ENCODE measurements at places on chromosomes 2 and 18.

DNA sequence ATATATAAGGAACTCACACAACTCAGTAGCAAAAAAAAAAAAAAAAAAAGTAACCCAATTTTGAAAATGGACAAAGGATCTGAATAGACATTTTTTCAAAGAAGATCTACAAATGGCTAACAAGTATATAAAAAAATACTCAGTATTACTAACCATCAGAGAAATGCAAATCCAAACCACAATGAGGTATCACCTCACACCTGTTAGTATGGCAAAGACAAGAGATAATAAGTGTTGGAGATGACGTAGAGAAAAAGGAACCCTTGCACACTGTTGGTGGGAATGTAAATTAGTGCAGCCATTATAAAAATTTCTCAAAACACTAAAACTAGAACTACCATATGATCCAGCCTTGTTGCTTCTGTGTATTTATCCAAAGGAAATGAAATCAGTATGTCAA, 5.8 kb upstream of the CNDP1 start:
- DNase-seq = no peak

- no peak for DNase-seq
Observed at GRCh38 chr2:60306267-60306861, 247.1 kb downstream of the BCL11A start.

- no peak for DNase-seq
Observed at GRCh38 chr2:85215448-85216401, 82.5 kb downstream of the TCF7L1 start.

DNA sequence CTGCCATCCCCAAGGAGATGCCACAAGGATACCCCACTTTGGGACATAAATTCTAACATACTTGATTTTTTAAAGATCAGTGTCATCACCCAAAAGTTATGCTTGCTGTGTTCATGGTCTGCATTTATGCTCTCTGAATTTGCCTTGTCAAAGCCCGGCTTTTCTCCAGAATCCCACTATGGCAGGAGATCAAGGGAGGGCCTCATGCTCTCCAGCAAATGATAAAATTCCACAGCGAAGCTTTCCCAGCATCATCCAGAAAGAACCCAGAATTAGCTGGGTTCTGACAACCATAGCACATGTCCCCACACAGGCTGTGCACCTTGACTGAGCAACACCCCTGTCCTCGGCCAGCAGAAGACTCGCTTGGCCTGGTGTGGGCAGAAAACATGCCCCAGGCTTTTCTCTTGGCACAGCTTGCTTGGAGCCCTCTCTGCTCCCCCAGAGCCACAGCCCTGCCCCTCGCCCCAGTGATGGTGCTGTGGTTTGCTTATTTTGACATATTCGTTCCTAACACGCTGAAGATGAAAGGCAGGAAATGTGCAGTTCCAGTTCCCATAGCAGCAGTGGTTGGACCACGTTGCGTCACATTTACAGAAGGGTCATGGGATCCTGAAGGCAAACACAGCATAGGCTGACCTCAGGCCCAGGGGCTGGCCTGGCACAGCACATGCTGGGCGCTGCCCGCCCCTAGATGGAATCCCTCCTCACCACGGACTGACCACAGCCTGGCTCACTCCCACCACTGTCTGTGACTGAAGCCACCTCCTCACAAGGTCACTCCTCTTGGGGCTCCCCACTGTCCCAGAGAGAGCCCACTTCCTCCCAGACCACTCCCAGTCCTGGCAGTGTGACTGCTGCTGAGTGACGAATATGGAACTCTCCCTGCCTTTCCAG, 14.1 kb upstream of the CHRNA1 start:
- no peak for DNase-seq

DNA sequence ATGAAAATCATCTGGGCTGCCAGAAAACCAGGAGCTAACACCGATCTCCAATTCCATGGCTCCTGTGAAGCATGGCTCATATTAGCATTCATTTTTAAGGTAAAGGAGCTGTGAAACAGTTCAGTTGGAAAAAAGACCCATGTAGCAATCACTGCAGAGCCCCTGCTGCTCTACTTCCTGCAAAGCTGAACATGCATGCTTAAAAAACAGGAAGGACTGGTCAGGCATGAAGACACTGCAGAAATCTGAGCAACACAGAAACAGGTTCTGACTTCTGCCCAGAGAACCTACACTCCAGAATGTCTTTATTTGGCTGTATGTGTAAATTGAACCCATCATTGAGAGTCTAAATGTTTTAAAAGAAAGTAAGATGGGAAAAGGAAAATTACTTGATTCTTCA, 950.6 kb downstream of the DCDC2C start:
- DNase-seq = no peak

DNA sequence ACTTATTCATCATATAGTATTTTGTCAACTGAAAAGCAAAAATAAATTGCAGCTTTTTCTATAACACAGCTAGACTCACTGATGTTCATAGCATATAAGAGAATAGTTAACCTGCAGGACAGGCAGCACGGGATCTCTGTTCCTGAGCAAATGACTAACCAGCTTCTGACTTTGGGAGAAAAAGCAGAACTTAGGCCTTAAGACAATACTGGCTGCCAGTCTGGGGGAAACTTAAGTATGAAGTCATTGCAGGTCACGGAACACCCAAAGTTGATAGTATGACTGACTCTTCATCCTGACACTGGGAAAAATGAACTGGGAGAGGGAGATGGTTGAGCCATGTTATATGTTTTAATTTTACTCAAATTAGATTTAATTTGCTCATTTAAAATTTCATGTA, 113.0 kb downstream of the DPP4 start:
- DNase-seq = no peak

DNA sequence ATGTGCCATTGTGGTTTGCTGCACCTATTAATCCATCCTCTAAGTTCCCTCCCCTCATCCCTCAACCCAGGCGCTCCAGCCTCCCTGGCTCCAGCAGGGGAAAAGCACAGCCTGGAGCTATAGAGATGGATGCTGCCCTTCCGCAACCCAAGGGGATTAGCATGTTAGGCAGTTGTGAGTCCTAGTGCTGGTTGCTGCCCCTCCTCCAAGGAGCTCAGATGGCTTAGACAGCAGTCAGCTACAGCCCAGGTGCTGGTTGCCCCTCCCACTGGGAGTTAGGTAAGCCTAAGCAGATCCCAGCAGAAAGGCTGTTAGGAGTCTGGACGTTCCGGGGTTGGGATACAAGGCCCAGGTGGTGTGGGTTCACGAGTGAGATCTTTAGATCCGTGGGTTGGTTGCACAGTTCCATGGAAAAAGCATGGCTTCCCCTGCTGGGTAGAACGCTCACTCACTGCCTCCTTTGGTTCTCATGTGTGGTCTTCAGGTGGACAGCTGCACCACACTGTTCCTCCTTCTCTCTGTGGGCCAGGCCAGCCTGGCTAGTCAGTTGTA, 446.1 kb downstream of the ZNF804A start:
- no peak for DNase-seq

- DNase-seq = no peak
Observed at GRCh38 chr2:181393472-181393871, 63.7 kb upstream of the ITGA4 start.

- no peak for DNase-seq
Observed at GRCh38 chr18:33751613-33752221, 173.7 kb downstream of the ASXL3 start.

DNA sequence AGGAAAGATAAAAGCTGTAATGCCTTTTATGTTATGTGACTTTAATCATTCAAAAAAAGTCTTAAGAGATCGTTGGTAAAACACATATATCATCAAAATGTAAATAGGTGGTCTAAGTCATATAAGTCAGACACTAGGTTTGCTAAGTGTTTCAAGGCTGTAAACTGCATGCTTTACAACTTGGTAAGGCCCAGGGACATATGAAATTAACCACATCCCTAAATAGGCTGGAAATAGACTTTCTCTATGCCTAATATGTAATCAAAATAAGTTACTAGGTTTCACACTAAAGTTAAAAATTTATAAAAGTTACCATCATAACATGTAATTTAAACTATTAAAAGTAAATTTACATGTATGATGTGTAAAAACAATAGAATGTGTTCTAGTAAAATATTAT, 946.3 kb upstream of the LRATD1 start:
- no peak for DNase-seq

DNA sequence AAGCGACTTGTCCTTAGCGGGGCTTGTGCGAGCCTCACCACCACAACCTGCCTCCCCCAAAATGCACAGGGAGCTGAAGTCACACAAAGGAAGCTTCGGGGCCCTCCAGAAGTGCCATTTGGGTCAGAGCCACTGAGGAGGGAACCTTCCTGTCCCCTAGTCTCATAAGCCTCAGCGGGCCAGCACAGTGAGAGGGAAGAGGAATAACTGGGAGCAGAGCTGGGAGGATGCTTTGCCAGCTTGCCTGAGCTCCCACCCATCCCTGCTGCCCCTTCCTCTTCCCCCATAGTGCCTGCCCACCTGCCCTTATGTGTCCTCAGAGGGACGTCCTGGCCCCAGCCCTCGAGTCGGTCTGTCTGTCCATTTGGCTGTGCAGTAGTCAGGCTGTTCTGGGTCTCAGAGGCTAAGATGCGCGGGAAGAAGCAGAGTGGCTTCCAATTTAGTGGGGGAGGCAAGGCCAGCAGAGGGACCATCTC, 51.8 kb upstream of the GPR17 start:
- DNase-seq = no peak

- DNase-seq = no peak
Observed at GRCh38 chr18:8045884-8046281, 478.8 kb downstream of the PTPRM start.

DNA sequence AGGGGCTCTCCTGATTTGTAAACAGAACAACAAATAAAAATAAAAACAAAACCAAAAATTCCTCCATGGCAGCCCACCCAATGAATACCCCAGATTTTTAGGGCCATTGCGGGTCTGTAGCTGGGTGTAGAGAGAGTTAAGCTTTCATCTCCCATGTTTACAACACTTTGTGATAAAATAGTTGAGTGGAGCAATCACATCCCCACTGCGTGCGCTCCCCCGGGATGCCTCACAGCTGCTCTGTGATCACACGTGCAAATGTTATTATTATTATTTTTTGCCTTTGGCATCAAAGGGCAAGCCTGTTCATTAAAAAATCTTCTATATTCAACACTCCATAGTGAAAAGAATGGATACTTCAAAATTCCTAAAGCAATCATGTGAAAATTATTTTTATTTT, 118.0 kb downstream of the MBP start:
- DNase-seq = no peak

- DNase-seq = no peak
Observed at GRCh38 chr2:61018318-61018755, 282 bp upstream of the PUS10 start.

DNA sequence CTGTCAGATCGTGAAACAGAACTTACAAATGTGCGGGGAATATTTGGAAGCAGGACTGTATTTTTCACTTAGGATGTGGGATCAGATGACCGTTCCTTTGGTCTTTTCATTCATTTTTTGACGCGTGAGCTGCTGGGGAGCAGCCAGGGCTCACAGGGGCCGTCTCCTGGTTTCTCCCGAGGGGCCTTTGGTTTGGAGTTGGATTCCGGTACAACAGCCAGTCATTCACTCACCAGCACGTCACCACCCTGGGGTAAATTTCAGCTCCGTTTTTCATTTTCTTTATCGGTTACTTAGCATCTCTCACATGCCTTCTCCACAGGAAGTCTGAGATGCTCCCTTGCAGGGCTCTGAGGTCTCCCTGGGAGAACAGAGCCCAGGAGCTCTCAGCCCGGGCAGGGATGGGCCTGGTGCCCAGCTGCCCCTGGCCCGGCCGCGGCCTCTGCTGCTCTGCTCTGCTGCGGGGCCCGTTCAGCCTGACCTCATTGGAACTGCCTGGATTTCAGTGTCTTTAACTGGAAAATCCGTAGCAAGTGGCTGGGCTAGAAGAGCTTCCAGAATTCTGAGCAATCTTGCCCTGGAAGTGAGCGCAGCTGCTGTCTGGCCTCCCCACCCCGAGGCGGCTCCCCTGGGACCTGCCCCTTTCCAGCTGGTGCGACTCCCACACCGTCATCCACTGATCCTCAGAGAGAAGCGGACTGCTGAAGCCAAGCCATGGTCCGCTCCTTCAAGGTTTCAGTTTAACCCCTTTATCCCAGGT, 335.6 kb downstream of the EIPR1 start:
- no peak for DNase-seq

DNA sequence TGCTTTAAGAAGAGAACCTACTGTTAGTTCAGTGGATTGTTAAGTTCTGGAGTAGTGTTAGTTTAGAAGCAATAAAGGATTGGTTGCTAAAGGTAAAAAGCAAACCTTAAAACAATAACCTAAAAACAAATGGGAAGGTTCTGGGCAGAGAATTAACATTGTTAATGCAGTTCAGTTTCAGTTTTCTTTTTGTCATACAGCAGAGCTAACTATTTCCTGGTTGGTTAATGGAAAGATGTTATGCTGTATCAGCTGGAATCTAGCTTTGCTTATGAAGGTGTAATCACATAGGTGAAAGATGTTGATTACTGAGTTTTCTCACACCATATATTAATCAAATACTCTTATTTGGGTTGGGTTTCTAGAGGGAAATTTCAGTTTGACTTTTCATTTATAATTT, 23.8 kb downstream of the SMAD4 start:
- no peak for DNase-seq

DNA sequence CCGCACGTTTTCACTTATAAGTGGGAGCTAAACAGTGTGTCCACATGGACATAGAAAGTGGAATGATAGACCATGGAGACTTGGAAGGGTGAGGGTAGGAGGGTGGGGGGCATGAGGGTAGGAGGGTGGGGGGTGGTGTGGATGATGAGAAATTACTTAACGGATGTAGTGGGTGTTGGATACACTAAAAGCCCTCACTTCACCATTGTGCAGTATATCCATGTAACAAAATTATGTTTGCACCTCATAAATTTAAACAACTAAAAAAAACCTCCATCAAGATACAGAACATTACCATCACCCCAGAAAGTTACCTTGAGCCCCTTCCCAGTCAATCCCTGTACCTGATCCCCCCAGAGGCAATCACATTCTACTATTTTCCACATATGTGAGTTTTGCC, 26.2 kb downstream of the HK2 start:
- no peak for DNase-seq

GRCh38 chr2:113070606-113070975, 2.8 kb downstream of the IL1F10 start:
- no peak for DNase-seq

- no peak for DNase-seq
Observed at GRCh38 chr2:179936141-179936540, 71.0 kb downstream of the CWC22 start.

GRCh38 chr2:181389524-181389923, 67.7 kb upstream of the ITGA4 start:
- no peak for DNase-seq
